NAMALWA (cell line): ENCODE measurements at places on chromosomes 13 and 19.
A peak's percentile ranks its signal among the peaks of the same experiment; 100 is the strongest.

DNA sequence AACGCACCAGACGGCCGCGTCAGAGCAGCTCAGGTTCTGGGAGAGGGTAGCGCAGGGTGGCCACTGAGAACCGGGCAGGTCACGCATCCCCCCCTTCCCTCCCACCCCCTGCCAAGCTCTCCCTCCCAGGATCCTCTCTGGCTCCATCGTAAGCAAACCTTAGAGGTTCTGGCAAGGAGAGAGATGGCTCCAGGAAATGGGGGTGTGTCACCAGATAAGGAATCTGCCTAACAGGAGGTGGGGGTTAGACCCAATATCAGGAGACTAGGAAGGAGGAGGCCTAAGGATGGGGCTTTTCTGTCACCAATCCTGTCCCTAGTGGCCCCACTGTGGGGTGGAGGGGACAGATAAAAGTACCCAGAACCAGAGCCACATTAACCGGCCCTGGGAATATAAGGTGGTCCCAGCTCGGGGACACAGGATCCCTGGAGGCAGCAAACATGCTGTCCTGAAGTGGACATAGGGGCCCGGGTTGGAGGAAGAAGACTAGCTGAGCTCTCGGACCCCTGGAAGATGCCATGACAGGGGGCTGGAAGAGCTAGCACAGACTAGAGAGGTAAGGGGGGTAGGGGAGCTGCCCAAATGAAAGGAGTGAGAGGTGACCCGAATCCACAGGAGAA lies 1.9 kb downstream of the PPP1R12C start:
- no peak for DNase-seq

DNA sequence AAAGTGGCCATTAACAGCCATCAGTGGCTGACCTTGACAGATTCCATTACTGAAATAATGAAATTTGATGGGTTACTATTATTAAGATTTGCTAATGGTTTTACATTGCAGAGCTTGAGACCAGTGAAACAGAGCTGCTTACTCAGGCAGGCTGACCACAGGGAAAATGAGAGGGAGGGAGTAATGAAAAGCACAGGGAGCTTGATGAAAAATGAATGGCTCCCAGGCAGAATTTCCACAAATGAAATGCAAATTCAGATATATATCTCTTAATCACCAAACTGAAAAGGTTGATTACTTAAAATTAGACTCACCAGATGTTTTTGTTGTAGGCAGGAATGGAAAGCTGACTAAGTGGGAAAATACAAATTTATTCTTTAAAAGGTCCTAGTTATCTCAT lies 36.1 kb downstream of the HTR2A start:
- DNase-seq = no peak

DNA sequence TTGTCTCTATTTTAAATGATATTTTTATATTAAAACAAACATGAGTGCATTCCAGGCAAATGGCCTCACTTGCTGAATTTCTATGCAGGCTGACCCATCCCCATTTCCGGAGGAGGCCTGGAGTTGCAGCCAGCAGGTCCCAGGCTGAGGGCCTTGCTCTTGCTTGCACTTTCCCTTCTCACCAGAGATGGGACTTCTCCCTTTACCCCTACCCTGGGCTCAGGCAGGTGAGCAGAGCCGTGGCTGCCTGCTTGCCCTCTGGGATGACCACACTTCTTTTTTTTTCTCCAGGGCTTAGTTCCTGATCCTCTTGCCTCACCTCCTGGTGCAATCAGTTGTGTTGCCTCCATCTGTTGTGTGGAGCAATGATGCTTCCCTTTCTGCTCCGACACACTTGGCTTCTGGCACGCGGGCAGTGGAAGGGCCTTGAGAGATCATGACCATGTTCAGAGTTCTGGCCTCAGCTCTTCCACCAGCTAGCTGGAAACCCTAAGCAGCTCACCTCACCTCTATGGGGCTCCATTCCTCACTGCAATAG lies 11.1 kb upstream of the OLFM4 start:
- DNase-seq = no peak

DNA sequence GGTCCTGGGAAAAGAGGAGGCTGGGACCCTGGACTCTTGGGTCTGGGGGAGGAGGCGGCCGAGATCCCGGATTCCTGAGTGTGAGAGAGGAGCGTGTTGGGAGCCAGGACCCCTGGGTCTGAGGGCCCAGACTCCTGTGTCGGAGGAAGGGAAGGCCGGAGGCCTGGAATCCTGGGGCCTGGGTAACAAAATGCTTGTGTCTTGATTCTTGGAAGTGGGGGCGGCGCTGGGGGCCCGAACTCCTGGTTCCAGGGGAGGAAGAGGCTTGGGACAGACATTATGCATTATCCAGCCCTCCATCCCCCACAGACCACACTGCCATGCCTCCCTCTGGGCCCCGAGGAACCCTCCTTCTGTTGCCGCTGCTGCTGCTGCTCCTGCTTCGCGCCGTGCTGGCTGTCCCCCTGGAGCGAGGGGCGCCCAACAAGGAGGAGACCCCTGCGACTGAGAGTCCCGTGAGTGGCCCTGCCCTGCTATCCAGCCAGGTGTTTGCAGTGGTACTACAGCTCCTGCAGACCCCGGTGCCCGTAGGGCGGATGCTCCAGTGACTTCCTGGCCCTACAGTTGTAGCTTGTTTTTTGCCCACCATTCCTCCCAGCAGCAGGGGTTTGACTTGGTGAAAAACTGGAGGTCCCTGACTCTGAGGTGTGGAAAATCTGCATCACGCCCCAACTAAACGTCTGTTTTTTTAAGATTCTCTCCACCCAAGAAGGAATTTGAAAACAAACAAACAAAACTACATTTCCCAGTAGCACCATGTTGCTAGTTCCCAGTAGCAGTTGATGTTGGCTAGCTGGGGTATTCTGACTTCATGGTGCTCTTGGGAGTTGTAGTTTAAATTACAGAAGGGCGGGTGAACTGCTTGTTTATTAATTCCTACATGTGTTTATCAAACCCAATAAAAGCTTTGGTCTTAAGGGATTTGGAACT lies 630 bp downstream of the NUCB1 start:
- peak; percentile 57 for DNase-seq

DNA sequence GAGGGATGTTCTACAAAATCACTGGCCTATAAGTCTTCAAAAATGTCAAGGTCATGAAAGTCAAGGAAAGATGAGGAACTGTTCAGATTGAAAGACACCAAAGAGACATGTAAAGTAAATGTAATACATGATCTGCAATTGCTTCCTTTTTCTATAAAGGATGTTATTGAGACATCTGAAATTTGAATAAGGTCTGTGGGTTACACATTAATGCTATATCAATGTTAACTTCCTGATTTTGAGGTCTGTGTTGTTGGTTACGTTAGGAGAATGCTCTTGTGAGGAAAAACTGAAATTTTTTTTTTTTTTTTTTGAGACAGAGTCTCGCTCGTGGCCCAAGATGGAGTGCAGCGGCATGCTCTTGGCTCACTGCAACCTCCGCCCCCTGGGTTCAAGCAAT lies 197.4 kb downstream of the RGCC start:
- DNase-seq = peak; percentile 33

DNA sequence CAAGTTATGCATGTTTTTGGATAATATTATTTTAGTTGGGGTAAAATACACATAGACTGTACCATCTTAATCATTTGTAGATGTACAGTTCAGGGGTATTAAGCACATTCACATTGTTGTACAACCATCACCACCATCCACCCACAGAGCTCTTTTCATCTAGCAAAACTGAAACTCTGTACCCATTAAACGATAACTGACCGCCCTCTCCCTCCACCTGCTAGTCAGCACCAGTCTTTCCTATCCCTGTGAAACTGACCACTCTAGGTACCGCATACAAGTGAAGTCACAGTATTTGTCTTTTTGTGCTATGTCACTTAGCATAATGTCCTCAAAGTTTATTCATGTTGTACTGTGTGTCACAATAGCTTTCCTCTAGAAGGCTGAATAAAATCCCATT lies 60.2 kb upstream of the GTF2F2 start:
- no peak for DNase-seq

DNA sequence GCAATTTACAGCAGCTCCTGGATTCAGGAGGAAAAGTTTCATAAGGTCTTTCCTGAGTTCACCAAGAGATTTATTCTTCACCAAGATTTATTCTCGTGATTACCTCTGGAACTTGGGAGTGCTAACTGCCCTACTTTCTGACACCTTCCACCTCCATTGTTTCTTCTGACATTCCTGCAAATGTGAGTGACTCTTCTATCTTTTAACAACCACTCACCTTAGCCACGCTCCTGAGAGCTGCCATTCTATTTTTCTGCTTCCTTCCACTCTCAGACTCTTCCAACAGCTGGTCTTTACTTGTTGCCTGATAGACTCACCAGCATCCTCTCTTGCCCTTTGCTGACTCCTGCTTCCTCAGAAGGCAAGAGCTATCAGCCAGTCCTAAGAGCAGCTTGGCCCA lies 11.5 kb upstream of the CBY2 start:
- DNase-seq = no peak

GRCh38 chr13:93399212-93399611 lies 172.6 kb downstream of the GPC6 start:
- no peak for DNase-seq
